ENCODE measurements at places on chromosomes 6 and 20.
A peak's percentile ranks its signal among the peaks of the same experiment; 100 is the strongest.

DNA sequence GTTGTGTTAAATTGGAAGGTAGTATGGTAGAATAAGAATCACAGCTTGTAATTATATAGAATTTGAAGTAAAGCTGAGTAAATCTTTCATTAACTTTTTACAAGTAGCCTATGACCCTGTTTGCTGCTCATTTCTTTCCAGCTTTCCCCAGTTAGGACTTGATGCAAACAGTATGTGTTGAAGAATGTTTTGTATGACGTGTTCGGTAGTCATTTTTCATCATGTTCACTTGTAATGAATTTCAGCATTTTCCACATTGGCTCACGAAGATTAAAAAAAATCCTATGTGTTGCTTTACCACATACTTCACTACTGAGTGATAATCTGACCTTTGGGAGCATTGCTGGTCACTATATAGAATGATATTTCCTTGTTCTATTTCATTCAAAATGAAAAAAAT lies 162.4 kb downstream of the CDKAL1 start:
- DNase-seq = no peak

DNA sequence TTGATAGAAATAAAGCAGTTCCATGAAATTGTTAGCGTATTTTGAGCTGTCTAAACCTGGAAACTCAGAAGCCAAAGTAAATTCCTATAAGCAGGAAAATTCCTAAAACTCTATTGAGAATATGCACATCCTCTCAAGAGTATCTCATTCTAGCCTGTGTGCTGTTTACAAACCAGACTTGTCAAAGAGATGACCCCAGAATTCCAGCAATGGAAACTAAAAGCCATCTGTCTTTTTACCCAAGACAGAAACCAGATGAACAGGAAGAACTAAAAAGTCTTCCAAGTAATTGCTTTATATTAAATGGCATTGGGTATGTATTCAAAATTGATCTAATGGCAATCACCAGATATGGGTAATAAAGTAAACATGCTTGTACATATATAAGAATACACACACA lies 92.6 kb downstream of the COL19A1 start:
- DNase-seq = no peak

GRCh38 chr6:56849896-56850295 lies 105.0 kb upstream of the BEND6 start:
- DNase-seq = peak; percentile 21

DNA sequence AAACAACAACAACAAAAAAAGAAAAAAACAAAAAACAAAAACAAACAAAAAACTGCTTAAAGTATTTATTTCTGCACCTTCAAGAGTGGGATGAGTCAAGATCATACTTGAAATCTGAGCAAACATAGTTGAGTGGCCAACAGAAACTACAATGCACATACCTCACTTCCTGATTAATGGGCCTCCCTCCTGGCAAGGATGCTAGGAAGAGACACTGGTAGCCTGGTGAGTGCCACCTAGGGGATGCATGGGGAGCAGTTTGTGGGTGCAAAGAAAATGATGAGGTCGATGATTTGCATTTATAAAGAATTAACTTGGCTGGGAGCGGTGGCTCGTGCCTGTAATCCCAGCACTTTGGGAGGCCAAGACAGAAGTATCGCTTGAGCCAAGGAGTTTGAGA lies 808.1 kb downstream of the MAFB start:
- DNase-seq = peak; percentile 10

GRCh38 chr6:127793396-127793795 lies 107.5 kb downstream of the THEMIS start:
- DNase-seq = no peak

- DNase-seq = no peak
These were observed 57.9 kb downstream of the TP53INP2 start for GRCh38 chr20:34762031-34762555.

- DNase-seq = no peak
These were observed 35.2 kb upstream of the BLCAP start for GRCh38 chr20:37562695-37563480.

GRCh38 chr6:53484476-53485280 lies 60.2 kb downstream of the GCLC start:
- peak; percentile 86 for DNase-seq

DNA sequence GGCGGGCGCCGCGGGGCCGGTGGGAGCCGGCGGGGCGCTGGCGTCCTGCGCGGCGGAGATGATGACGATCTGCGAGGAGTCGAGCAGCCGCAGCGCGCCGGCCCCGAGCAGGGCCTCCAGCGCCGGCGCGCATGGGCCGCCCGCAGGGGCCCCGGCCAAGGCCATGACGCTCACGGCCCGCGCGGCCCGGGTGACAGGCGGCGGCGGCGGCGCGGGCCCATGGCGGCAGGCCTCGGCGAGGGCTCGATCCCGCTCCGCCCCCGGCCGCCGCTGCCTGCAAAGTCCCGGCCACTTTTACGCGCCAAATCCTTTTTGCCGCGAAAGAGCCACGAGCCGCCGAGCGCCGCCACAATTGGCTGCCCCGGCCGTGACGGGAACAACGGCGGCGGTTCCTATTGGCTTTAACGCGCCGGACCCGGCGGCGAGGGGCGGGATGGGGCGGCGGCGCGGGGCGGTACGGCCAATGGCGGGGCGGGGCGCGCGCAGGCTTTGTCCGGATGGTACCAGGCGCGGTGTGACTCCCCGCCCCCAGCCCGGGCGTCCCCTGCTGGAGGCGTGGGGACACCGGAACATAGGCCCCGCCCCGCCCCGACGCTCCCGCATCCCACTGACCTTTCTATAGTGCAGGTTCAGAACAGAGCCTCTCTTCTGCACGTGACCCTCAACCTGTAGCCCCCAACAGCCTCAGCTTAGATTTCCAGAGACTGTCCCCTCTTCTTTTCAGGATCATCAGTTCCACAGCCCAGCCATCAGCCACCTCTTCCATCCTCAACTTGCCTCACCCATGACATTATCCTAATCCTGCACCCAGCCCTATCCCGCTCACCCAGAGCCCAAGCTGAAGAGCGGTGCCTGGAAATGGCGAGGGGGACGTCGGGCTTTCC lies at the start of gene E2F1:
Gene E2F1 (minus strand): TSS at position 286 of the 884 bp plus-strand sequence. CDS start 121 bp downstream, at position 165.
- peak; percentile 94 for DNase-seq

GRCh38 chr6:4636881-4637224 lies 139.4 kb upstream of the CDYL start:
- no peak for DNase-seq

DNA sequence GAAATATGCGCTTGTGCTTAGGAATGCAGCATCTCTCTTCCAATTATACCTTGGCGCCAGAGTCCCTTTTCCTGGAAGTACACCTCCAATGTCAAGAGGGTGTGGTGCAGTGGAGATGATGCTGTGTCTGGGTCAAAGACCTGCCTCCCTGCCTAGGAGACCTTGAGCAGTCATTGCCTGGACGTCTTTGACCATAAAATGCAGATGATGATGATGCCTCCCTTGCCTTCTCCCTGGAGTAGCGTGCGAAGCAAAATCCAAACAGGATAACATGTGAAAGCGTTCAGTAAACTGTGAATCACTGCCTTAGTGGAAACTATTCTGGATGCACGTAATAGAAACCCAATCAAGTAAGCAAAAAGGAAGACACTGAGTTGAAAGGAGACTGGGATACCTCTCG lies 97.4 kb upstream of the ARMC2 start:
- no peak for DNase-seq

- peak; percentile 74 for DNase-seq
These were observed 650 bp downstream of the DCBLD1 start for GRCh38 chr6:117483004-117483644.
